ENCODE measurements at places on chromosomes 3 and 15.

GRCh38 chr3:144626835-144627234 lies 655.2 kb downstream of the DIPK2A start:
- no peak for DNase-seq

- no peak for DNase-seq
Observed at GRCh38 chr15:101203029-101203573, 48.7 kb downstream of the CHSY1 start.

- no peak for DNase-seq
Observed at GRCh38 chr15:63523306-63523990, 19.1 kb downstream of the USP3 start.

DNA sequence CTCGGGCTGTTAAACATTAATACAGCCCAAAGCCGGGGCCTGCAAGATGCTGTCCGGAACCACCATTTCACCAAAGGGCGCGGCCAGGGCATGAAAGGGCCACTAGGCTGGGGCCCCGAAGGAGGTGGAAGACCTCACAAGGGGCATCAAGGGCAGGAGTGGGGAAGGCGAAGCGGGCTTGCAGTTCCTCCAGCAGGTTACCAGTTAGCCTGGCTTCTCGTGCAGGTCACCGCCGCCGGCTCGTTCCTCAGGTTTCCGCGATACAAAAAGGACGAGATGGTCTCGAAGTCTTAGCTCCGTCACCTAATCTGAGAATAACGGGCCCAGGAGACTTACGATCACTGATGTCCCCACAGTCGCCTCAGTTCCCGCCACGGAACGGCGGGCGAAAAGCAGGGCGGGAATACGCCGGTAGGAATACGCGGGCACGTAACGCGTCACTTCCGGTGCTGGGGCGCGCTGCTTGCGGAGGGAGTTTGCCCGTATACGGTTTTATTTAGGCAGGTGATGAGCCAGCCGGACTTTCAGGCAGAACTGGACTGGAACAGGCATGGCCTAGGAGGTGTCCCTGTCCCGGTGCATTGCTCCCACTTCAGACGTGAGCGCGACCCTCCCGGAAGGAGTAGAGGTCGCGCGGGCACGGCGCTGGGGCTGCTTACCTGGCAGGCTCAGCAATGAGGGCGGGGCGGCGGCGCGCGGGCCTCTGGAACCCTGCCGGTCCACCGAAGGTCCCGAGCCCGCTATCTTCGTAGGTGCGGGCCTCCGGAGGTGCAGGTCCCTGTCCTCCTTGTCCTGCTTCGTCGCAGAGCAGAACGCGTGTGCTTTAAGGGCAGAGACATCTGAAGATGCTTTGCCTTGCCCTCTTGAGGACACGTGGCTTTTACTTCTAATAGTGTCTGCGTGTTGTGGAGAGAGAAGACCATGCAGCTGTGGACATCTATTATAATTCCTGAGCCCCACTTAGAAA lies at the start of gene RFC4:
Gene RFC4, minus strand, starts transcription at position 394 of the 967 bp plus-strand sequence. CDS start 1,769 bp downstream, outside the sequence.
- peak; percentile 93 for DNase-seq

GRCh38 chr3:148943506-148944205 lies 47.7 kb upstream of the GYG1 start:
- DNase-seq, result peak; percentile 7

GRCh38 chr3:50347187-50347813 lies 1.8 kb upstream of the ZMYND10 start:
- DNase-seq, result peak; percentile 82

DNA sequence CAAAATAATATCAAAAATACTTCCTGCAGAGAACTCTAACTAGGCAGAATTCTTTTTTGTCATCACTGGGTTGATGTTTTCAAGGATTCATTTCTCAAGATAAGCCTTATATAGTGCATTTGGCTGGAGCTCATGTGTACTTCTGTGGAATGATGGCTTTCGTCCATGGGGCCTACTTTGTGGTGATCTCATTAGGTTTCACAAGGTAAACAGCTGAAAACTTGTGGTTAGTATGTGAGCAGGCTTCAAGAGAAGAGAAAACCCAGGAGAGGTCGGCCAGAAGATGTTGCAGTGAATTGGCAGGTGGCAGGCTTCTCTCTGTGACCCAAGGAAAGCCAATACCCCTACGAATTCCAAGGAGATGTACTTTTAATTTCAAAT lies 121.4 kb upstream of the PHLDB2 start:
- no peak for DNase-seq

DNA sequence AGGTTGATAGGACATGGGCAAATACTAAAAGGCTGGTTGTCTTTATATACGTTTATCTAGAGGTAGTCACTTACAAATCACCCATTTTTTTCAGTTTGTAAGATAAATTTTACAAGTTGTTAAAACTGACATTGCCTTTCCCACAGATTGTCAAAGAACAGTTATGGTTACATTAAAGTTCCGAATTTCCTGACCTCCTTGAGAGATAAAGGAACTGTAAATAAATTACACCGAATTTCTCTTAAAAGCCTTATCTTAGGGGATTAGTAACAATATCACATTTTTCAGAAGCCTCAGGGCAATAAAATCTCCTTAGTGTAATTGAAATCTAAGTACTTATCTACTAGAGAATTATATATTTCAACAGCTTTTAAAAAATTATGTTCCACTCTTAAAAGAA lies 49.5 kb downstream of the ZPLD1 start:
- no peak for DNase-seq

- no peak for DNase-seq
Observed at GRCh38 chr3:33322412-33322811, 45.2 kb downstream of the FBXL2 start.

DNA sequence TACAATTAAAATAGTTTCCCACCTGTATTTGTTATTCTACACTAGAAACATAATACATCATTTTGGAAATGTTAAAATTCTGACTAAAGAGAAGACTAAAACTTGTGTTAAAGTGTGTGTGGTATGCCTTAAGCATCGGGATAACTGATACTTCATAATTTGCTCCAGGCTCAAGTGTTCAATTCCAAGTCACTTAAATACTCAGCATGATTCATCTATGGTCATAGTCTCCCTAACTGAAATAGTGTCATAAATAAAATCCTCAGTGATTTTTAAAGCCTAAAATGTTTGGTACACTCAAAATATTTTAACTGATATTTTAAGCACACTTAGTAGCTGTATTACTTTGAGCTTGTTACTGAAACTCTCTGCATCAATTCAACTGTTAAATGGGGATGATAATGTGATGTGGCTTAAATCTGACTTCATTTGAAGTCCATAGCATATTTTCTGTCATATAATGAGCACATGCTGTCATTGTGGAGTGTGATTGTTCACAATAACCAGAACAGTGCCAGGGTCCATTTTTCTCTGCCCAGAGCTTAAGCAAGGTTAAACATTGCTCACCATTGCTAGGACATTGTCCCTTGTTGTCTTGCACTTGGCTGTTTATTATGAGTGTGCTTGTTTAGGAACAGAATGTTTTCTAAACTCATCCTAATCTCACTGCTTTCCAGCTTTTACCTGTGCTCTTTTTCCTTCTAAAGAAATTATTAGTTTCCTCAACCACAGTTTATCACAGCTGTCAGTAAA lies 122.2 kb downstream of the KLHL25 start:
- no peak for DNase-seq

DNA sequence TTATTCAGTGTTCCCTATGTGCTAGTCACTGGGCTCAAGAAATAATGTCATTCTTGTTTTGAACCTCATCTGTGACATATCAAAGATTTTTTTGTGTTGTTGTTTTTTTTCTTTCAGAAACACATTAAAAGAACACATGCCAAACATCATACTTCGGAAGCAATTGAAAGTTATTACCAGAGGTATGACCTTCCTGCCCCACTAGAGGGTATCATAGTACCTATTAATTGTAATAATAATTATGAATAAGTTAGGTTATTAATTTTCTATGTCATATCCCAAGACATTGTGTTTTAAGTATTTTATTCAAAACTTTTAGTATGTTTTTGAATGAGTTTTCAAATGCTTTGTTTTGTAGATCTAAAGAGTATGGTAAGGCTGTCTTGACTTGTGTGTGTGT lies 65.7 kb downstream of the CDIN1 start:
- DNase-seq, result no peak

GRCh38 chr3:177322881-177323280 lies 125.6 kb upstream of the TBL1XR1 start:
- DNase-seq, result no peak

GRCh38 chr15:24772686-24773373 lies 97.3 kb downstream of the NPAP1 start:
- peak; percentile 78 for DNase-seq

DNA sequence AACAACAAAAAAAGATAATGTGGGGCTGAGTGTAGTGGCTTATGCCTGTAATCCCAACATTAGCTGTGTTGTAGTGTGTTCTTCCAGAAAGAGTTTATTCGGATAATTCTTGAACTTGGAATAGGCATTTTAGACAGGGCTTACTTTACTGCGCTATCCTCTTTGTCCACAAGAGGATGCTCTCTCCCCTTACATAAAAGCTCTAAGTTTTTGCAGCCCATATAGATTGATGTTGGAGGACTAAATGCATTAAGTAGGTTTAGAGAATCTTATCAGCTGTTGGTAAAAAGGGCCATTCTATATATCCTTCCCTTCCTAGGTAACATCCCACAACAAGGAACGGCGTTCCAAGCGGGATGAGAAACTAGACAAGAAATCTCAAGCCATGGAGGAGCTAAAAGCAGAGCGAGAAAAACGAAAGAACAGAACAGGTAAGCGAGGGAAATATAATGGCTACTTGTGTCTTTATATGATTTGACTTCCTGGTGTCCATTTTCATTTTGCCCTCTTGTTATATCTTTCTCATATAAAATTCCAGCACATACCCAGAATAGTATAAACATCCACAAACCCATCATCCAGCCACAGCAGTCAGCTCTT lies 27.8 kb upstream of the ITPKA start:
- DNase-seq, result peak; percentile 15

- no peak for DNase-seq
Observed at GRCh38 chr3:144049374-144049773, 77.8 kb downstream of the DIPK2A start.

DNA sequence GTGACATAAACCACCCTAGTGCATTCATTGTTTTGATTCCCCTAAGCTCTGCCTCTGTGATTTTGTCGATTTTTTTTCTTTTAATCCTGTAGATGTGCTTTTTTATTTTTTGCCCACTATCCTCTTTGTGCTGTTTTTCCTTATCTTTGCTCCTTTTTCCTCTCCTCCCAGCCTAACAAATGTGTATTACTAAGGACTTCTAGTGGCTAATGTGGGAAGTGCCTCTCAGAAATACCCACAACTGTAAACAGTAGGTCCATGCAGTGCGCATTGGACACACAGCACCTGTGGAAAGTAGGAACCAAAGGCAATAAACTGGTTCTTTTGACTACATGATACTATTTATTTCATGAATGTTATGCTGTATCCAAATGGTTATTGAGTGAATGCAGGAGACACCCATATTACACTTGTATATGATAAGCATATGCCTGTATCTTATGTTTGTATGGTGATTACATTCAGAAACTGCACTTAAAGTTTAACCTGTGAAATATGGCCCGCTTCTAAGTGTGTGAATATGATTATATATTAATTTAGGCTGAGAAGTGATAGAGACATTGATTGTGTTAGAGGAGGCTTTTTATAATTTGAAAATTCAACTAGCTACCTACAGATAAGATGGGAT lies 147.8 kb downstream of the PLCL2 start:
- no peak for DNase-seq

DNA sequence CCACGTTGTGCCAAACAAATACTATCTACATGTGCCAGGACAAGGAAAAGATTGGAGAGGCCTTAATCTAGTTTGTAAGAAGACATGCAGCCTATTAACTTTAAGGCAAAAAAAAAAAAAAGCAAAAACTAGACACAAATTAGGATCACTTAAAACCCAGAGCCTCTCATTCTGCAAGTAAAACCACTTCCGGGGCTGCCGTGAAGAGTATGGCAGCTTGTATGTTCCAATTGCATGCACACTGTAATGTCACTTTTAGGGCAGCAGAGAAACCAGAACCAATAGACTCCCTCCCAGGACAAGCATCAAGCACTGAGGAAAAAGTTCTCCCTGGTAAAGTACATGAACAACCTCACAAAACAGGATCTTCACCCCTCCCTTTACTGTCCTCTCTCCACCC lies 70.6 kb downstream of the RSL24D1 start:
- DNase-seq, result no peak

- no peak for DNase-seq
Observed at GRCh38 chr3:113231391-113231790, 20.0 kb downstream of the BOC start.

All from activated CD4-positive, alpha-beta T cell treated with anti-CD3 and anti-CD28 coated beads for 48 hours (primary cell).